ENCODE measurements at places on chromosomes 3 and 15.

- DNase-seq = no peak
Measured at GRCh38 chr3:37198996-37199395, 24.6 kb upstream of the LRRFIP2 start.

GRCh38 chr3:53998980-53999379, 107.3 kb upstream of the SELENOK start:
- DNase-seq = no peak

GRCh38 chr15:65494076-65494475, 23.4 kb downstream of the DPP8 start:
- DNase-seq = no peak

GRCh38 chr3:102163039-102163817, 271.6 kb upstream of the ZPLD1 start:
- no peak for DNase-seq

DNA sequence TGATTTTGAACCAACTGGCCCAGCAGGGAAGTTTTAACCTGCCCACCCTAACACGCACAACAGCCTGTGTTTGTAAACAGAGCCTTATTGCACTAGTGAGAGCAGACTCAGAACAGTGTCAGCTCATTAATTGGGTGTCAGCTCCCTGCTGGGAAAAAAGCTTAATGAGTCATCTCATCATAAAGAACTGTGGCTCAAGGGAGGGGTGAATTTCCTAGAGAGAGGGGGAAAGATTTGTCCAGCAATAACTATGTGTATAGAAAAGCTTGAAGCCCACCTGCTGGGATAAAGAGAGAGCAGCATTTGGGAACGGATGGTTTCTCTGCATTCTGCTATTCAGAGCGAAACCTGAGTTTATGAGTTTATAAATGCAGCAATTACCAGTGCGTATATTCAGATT, 48.9 kb upstream of the GMNC start:
- no peak for DNase-seq

- DNase-seq = no peak
Measured at GRCh38 chr3:22951910-22952309, 251.2 kb upstream of the UBE2E2 start.

DNA sequence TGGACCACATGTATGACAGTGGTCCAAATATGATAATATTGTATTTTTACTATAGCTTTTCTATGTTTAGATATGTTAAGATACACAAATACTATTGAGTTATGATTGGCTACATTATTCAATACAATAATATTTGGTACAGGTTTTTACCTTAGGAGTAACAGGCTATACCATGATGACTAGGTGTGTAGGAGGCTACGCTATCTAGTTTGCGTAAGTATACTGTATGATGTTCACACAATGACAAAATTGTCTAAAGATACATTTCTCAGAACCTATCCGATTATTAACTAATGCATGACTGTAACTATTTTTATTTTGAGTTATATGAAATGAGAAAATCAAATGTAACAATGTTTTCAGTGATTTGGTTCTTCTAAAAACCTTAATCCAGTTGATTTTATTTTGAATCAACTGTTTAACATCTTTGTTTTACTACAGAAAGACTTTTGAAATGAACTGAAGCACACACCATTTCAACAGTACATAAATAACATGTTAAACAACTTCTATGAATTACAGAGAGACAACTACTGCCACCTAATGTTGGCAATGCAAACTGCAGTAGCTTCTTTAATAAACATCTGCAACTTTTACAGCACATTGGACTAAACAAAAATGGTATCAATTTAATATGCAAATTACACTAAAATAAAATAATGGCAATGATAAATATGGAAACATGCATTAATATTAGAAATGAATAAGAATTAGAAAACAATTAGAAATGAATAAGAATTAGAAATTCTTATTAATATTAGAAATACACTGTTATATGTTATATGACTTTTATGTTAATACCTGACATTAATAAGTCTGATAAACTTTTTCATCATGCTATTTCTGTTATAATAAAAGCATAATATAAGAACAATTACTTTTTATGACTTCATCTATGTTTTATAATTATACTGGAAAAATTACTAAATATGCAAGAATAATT, 255.7 kb downstream of the MBNL1 start:
- DNase-seq = no peak

GRCh38 chr15:59237924-59238331, 31.3 kb downstream of the LDHAL6B start:
- DNase-seq = no peak

DNA sequence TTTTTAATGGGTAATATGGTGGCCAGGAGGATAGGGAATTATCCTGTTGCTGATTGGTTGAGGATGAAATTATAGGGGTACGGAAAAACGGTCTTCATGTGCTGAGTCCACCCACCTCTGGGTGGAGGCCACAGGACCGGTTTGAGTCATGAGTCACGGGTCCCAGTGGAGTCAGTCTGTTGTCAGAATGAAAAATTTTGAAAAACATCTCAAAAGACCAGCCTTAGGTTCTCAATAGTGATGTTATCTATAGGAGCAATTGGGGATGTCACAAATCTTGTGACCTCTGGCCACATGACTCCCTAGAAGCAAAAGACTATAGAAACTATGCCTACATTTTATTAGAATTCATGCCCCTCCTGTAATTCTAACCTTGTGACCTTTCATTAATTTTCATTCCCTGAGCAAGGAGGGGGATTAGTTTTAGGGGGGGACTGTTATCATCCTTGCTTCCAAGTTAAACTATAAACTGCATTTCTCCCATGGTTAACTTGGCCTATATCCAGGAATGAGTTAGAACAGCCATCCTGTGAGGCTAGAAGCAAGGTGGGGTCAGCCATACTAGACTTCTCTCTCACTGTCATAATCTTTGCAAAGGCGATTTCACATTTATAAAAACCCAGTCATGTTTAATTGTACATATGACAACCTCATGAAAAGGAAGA, 101.2 kb downstream of the TCF12 start:
- no peak for DNase-seq

GRCh38 chr15:83959477-83959876, 276.1 kb upstream of the GOLGA6L4 start:
- DNase-seq = no peak

DNA sequence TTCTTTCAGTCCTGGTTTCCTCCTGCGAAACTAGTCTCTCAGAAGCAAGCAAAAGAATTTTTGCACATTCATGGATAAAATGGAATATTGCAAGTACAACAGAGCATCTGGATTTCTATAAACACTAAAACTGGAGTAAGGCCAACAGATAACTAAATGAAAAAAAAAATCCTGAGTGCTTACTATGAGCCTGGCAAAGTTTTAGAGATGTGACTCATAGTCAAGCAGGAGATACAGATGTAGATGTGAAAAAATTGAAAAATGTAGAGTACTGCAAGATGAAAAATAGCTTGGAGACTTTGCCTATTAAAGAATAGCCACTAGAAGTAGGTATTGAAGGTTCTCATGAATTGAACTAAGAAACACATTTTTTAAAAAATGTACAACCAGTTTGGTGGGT, 397.4 kb downstream of the OTOL1 start:
- DNase-seq = no peak

- no peak for DNase-seq
Measured at GRCh38 chr3:3636815-3637214, 162.4 kb upstream of the LRRN1 start.

DNA sequence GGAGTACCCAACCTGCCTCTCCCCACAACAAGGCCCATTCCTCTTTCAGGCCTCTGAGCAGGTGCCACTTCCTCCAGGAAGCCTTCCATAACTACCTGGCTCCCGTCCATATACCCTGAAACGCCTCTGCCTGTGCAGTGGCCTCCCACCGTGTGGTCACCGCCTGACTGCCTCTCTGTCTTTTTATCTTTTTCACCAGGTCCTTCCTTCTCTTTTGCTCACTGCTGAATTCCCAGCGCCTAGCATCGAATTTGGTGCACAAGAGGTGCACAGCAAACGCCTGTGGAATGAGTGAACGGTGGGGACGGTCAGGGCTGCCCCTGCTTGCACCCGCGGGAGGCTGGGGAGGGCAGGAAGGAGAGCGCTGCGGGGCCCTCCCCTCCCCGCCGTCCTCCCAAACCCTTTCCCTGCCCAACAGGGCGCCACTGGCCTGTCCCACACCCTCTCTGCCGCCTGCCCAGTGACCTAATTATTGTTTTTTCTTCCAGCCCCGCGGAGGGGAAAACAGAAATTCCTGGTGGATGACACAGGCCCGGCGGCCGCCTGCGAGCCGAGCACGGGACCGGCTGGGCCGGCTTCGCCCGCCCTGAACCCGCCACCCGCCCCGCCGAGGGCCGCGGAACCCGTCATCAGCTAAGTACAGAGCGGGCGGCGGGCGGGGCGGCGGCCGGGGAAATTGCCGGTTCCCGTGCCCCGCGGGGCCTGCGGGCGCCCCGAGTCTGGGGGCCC, 140.1 kb downstream of the SMAD6 start:
- peak; percentile 45 for DNase-seq

- DNase-seq = peak; percentile 89
Measured at GRCh38 chr3:183697610-183698317, at the start of gene YEATS2. Gene YEATS2 (plus strand): TSS chr3:183697797. CDS start chr3:183715163, 17,366 bp downstream.

DNA sequence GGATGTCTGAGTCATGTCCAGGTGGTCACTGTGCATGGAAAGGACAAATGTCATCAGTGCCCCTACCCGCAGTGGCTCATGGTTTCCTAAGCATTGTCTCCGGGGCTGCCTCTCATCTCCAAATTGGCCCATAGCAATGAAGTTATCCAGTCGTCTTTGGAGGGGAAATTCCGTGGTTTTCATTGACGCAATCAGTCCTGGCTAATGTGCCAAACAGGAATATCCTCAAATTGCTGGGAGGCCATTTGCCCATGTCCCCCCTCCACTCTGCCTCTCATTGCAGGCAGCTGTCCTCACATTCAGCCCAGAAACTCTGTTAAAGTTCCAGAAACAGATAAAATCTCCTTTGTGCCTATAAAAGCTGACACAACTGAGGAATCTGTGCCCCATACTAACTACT, 81.6 kb downstream of the MCTP2 start:
- DNase-seq = no peak

DNA sequence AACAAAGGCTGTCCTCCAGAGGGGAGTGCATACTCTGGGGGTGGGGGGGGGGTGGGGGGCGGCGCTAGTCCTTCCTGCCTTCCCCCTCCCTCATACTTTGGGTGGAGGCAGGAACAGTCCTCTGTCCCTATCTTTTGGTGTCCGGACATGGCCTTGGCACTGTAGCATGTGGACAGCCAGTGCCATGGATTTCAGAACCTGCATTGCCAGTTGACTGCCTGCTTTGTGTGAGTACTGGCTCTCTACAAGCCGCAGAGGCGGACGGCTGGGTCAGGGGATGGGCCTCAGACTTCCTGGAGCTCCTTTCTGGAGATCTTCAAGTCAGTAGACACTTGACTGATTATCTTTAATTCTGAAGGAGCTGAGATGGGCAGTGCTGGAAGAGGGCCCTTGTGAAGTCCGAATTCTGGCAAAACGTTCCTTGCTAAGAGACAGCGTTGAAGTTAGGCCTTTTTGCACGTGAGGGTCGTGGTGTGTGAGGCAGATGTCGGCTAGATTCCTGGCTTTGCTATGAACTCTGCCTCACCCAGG, 2.5 kb downstream of the CLDN11 start:
- DNase-seq = no peak

- DNase-seq = no peak
Measured at GRCh38 chr15:65985387-65985786, 116.1 kb downstream of the RAB11A start.

- peak; percentile 58 for DNase-seq
Measured at GRCh38 chr15:89068325-89068784, 19.9 kb upstream of the ABHD2 start.

- DNase-seq = peak; percentile 66
Measured at GRCh38 chr3:194135806-194136518, at the start of gene HES1. Gene HES1 (plus strand): TSS chr3:194136148. CDS start chr3:194136381, 233 bp downstream.

DNA sequence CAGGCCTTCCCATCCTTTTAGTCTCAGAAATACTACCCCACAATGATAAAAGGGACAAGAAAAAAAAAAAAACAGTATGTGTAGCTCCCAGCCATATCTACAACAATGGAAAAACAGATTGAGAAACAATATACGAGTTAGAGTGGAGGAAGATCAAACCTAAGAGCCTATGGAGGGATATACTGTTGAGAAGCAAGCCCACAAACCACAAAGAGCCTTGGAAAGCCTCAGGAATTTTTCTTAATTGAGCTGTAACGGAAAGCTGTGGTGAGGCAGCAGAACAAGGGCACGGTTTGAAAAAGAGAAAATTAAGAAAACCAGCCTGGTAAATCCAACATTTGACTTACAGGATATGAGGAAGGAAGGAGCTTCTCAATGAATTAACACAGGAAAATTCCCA, 21.4 kb downstream of the KPNA1 start:
- no peak for DNase-seq

DNA sequence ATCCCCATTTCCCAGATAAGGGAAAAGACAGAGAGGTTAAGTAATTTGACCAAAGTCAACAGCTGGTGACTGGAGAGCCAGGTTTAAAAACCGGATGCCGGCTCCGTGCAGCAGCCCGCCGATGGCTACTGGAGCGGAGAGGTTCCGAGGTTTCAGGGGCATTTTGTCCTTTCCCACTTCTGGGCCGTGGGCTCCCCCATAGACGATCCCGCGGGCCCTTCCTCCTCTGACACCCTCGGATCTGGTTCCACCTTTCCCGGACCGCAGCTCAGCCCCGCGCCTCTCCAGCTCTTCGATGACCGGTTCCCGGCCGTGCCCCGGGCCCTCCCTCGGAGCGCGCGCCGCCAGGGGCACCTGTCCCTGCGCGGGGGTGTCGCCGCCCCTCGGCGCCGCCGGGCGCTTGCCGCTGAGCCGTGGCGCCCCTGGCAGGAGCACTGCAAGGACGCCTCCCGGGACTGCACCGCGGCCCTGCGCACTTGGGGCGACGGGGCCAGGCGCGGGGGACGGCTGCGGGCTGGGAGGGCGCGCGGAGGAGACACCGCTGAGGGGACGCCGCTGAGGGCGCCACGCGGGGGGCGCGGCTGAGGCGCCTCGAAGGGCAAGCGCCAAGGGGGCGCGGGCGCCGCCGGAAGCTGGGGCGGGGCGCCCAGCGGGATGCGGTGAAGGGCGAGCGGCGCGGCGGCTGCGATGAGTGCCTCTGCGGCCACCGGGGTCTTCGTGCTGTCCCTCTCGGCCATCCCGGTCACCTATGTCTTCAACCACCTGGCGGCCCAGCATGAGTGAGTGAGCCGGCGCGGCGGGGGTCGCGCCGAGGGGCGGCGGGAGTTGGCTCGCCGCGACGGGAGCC, at the start of gene TM6SF1:
Gene TM6SF1, plus strand, starts transcription at position 652 of the 847 bp plus-strand sequence. Its CDS starts 36 bp downstream, at position 688.
- peak; percentile 48 for DNase-seq

DNA sequence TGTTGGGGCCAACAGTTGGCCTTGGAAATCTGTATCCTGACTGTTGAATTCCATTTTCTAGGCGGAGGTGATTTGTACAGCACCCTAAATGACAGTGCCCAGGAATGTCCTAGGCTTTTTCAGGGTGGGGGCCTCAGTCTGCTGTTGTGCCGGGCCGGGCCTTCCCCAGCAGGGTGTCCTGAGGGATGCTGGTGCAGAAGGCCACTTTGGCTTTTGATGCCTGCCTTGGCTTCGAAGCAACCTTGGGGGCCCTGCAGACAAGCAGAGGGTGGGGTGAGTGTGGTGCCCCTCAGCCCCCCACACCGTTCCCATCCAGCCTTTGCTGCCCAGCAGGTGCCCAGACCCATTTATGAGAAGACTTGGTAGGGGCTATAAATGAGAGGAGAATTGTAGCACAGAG, 33.0 kb downstream of the SYNM start:
- no peak for DNase-seq

All from activated T-cell treated with anti-CD3 and anti-CD28 coated beads, Interleukin-2, amount 50 U/mL, for 24 hours (primary cell).